ENCODE measurements at places on chromosomes 4 and X. TPM values are rescaled to one million over a fixed set of nuclear protein-coding genes. Genes with fewer than 3 reads are reported as not detected.

Gene SLC38A5
- polyA plus RNA-seq = 5.8 TPM

Gene SPATA4
- polyA plus RNA-seq = 0.29 TPM

Gene CT45A2
- not detected for polyA plus RNA-seq

Gene TMSB15C
- 1.4 TPM for polyA plus RNA-seq

Gene TMEM131L
- 9.6 TPM for polyA plus RNA-seq

DNA sequence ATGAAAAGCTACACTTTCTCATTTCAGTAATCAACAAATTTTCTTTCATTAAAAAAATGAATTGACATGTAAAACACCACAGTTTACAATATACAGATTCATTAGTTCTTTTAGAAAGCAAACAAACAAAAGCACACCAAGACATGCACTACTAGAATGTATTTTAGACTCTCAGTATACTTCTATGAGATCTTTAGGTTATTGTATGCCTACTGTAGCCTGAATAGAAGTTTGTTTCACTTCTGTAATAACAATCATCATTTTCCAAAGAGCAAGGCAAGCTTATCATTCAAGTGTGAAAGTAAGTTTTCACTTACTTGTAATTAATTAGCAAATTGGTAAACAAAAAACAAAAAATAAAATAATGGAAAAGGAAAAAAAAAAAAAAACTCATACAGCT lies 24.9 kb downstream of the CXXC4 start:
- no peak for DNase-seq

GRCh38 chrX:12946838-12947544 lies 27.9 kb upstream of the TMSB4X start:
- DNase-seq = no peak

GRCh38 chr4:127604949-127605709 lies 27.6 kb upstream of the INTU start:
- no peak for DNase-seq

- no peak for DNase-seq
Measured at GRCh38 chr4:96845819-96846218, 1005.9 kb downstream of the PDHA2 start.

DNA sequence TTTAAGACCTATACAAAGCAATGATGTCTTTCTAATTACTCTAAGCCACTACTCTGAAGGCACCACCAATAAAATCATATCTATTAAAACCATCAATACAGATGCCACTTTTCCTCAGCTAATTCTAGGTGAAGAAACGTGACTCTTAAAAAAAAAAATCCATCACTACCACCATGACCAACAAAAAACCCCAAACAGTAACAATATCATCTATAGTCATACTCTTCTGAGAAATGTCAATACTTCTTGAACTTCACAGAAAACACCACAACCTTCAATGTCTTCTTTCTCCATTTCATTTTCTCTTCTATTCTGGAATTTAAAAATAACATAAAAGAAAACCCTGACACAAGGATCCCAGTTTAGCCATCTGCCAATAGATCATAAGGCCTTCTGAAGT lies 35.7 kb downstream of the CASK start:
- no peak for DNase-seq

DNA sequence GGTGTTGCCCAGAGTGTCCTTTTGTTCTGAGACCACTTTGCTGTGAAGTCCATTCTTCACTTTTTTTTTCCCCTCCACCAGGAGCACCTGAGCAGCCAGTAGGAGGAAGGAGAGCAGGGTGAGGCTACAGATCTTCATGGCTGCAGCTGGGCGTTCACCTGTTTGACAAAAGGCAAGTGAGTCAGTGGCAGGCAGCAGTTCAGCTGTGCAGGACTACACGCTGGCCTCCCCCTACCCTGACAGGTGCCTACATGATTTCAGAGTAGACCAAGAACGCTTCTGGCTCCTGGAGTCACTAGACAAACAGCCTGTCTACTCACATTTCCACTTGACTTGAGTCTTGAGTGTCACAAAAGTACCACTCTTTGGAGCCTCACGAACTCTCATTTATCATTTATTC lies 2.0 kb downstream of the FGFBP1 start:
- no peak for DNase-seq

DNA sequence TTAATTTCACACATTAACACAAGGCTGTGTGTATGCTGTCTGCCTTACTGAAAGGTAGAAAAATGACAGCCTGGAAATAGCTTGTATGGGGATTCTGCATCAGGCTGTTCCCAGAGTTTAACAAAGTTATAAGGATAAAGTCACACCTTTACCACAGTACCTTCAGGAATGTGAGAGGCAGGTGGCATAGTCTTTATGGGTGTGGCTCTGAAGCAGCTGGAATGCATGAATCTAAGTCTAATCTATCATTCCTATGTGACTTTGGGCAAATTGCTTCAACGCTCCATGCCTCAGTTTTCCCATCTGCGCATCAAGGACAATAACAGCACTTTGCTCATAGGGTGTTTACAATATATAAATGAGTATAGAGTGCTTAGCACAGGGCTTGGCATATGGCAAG lies 84.2 kb upstream of the EGFL6 start:
- DNase-seq = no peak

DNA sequence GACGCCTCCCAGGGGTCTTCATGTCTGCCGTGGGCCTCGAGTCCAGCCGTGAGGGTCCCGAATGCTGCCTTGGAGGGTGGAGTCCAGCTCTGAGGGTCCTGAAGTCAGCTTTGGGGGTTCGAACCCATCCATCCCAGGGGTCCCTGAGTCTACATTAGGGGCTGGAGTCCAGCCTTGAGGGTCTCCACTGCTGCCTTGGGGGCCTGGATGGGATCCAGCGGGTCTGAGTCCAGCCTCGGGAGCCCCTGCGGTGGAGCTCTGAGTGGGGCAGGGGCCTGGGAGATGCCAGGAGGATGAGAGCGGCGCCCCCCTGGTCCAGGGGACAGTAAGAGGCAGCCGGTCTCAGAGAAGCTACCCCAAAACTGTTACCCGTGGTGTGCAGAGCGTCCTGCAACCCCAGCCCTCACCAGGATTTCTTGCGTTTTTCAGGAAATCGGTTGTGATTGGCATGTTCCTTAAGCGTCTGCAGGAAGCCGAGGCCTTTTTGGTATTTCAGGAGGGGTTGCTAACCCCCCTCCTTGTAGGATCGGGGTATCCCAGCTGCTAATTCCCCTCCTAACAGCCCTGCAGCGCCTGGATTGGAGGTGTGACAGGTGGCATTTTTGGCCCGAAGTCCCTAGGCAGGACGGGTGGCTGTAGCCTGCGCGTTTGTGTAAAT lies 1.7 kb upstream of the GTPBP6 start:
- DNase-seq = no peak

- no peak for DNase-seq
Measured at GRCh38 chrX:138756234-138756633, 44.7 kb upstream of the FGF13 start.

- no peak for DNase-seq
Measured at GRCh38 chr4:73856518-73856917, 3.4 kb downstream of the PF4V1 start.

DNA sequence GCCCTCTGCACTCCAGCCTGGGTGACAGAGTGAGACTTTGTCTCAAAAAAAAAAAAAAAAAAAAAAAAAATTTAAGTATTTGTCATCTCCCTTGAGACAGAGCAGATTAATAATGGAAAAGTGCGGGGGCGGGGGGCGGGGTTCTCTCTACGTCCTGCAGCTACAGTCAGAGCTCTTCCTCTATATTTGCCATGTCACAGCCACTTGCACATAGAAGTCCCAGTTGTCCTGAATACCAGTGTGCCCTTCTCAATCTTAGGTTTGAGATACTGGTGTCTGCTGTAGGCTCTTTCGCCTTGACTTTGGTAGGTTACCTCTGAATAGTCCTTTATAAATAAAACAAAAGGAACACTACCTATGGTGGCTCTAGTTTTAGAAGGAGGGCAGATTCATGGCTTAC lies 237.8 kb upstream of the PGRMC2 start:
- DNase-seq = no peak

DNA sequence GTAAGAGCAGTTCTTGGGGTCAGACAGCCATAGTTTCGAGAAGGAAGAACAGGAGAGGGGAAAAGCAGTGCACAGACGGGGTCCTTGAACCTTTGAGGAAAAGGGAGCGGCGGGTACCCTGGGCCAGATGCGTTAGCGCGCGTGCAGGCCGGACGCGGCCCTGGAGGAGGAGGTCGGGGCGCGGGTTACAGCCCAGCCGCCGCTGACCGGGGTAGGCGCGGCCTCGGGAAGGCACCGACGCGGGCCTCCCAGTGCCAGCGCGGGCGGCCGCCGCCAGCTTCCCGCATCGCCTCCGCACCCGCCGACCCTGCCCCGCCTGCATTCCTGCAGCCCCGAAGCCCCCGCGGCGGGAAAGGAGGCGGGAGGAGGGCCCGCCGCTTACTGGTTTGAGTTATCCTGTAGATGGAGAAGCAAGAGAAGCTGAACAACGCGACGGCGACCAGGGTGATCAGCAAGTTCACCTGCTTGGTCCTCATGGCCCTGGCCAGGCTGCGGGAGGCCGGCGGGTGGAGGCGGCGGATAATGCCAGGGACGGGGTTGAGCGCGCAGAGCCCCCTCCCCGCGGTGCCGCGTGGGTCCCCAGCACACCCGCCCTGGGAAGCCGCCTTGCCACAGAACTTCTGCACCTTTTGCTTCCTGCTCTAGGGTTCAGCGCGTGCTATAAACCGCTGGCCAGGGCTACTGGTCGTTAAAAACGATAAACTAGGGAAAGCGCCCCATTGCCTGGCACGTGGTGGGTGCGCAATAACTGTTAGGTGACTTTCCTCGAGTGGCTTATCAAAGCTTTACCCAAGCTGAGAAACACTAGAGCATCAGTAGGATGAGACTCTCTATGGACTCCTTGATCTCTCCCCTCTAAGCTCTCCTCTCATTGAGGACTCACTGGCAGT lies at the start of gene MGAT4D:
MGAT4D (minus strand) TSS at position 547 of the 890 bp plus-strand sequence; CDS start at position 476, 71 bp downstream.
- no peak for DNase-seq

DNA sequence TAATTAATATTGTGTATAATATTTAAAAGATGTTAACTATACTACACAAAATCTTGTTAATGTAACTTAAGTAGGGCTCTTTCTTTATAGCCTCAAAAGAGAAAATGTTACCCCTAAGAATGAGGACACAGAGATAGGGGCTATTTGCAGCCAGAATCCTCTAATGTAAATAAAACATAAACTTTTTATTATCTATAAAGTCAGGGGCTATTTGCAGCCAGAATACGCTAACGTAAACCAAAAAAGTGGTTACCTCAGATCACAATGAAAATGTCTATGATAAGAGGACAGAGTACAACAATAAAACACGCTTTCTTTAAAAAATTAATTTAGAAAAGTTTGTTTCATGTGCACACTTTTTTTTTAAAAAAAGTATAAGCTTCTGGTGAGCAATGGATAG lies 229.9 kb upstream of the PITX2 start:
- DNase-seq = no peak

DNA sequence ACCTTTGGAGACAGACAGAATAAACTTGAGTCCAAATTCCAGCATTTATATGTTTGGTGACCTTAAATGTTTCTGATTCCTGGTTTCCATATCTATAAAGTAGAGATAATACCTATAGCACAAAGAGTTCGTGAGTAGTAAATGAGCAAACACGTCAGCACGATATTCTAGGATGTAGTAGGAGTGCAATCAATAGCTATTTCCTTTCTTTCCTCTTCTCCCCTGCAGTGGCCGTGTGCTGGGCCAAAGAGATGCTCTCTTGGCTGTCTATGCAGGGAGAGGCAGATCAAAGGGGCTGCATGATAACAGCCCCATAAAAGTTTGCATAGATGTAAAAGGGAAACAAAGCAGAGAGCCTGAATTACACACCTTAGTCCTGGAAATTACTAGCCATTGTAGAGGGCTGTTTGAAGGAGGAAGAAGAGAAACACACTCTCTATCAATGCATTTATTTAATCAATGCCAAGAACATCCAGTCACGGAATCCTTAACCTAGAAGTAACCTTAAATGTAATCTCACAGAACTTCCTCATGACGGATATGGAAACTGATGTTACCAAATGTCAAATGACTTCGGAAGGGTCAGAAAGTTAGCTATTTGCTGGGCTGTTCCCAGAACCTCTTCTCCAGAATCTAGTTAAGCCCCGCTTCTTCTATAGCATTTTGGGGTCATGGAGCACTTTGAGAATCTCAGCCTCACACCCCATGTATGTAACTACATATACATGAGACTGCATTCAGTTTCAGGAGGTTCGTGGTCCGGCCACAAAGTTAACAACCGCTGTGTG lies 35.5 kb upstream of the PLAC8 start:
- DNase-seq = no peak

GRCh38 chr4:38411092-38411491 lies 252.9 kb upstream of the KLF3 start:
- no peak for DNase-seq

DNA sequence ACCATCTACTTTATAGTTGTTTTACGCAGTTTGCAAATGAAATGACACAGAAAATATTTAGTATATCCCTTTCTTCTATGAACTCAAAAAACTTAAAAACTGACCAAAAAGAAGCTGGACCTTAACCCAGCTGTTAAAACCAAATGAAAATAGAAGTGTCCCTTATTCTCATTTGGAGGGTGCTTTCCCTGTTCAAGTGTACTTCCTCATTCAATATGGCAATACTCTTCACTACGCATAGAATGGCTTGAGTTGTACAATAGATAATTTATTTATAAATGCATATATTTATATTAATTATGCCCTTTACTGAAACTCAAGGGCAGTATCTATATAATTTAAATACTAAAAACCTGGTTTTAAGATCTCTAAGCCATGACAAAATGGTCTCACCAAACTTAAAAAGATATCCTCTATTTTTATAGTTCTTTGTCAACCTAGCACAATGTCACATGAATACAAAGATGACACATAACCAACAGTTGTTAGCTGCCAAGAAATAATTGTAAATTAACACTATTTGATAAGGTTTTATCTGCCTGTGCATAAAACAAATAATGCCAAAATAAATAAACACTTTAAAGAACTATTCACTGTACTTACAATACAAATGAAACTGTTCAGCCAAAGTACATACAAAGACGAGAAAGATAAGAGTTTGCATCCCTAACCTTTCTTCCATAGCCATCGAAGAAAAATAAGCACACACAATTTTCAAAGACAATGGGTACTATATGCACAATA lies 25.2 kb downstream of the YTHDC1 start:
- no peak for DNase-seq

DNA sequence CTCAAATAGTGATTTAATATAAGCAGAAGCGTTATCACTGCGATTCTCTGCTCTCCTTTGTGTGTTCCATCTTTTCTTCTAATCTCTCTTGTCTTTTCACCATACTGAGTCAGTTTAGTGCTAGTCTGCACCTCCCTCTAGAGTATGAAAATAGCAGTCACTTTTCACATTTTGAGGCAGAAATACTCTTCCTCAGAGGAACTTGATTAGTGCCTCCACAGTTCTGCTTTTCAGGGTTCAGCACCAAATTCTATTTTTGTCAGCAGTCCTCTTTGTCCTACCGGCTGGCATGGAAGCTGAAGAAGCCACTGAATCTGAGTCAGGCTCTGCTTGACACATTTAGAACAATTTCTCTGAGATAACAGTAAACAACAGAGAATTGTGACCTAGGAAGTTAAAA lies 49.7 kb upstream of the ANKRD17 start:
- no peak for DNase-seq

- DNase-seq = no peak
Measured at GRCh38 chr4:124590480-124590879, 122.1 kb downstream of the ANKRD50 start.

GRCh38 chrX:115452251-115452650 lies 108.7 kb upstream of the PLS3 start:
- DNase-seq = no peak

- no peak for DNase-seq
Measured at GRCh38 chr4:14552119-14552518, 450.2 kb upstream of the CPEB2 start.

GRCh38 chr4:5891563-5892322 lies 1.1 kb downstream of the CRMP1 start:
- no peak for DNase-seq

- no peak for DNase-seq
Measured at GRCh38 chrX:105461016-105461415, 240.5 kb upstream of the TEX13A start.

GRCh38 chrX:155330992-155331391 lies 3.4 kb downstream of the CLIC2 start:
- no peak for DNase-seq

Measured in urinary bladder (tissue), 4 donors.